Esophagus squamous epithelium (tissue), 5 donors: ENCODE measurements at places on chromosomes 12 and 14.
A peak's percentile ranks its signal among the peaks of the same experiment; 100 is the strongest.

- H3K27me3 ChIP-seq, result no peaks in the 10 kb centered on the region
- DNase-seq, result no peak
Observed at GRCh38 chr14:103630364-103631108, 1.5 kb downstream of the KLC1 start.

- H3K36me3 ChIP-seq, result no peaks in the 10 kb centered on the region
- H3K27me3 ChIP-seq, result no peaks in the 10 kb centered on the region
- H3K4me1 ChIP-seq, result peaks cover 14% of the 10 kb centered on the region
- DNase-seq, result no peak
- no peak overlapping the region for H3K27ac ChIP-seq
- H3K4me3 ChIP-seq, result no peak overlapping the region
Observed at GRCh38 chr12:31342286-31342685, 16.3 kb upstream of the SINHCAF start.

DNA sequence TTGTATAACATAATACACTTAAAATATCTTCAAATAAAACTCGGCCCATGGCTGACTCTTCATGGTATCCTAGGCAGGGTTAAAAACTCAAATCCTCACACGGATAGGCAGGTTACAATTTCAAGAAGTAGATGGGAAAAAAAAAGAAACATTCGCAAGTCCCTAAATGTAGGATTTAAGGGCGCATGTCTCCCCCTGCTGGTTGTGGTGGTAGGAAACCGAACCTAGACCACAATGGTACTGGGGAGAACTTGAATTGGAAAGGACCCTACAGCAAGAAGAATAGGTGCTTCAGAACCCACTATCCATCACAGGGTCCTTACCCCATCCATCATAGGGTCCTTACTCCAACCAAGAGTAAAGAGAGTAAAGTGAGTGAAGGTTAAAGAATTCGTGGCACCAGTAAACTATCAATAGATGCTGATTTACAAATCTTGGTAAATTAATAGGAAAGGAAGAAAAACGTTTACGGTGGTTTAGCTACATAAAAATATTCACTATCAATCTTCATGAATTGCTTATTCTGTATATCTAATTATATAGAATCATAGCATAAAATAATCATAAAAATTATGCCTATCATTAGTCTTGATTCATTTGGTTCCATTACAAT is 3.3 kb upstream of the CIPC start:
- peaks cover 15% of the 10 kb centered on the region for H3K4me1 ChIP-seq
- H3K4me3 ChIP-seq, result no peak overlapping the region
- no peaks in the 10 kb centered on the region for H3K27me3 ChIP-seq
- no peak for DNase-seq
- H3K36me3 ChIP-seq, result no peaks in the 10 kb centered on the region

- no peak overlapping the region for H3K27ac ChIP-seq
- H3K36me3 ChIP-seq, result no peaks in the 10 kb centered on the region
- H3K4me1 ChIP-seq, result no peaks in the 10 kb centered on the region
- H3K27me3 ChIP-seq, result no peaks in the 10 kb centered on the region
- no peak for DNase-seq
Observed at GRCh38 chr12:47024463-47024862, 55.0 kb upstream of the PCED1B start.

GRCh38 chr12:68222326-68222725 is 3.3 kb downstream of the IL26 start:
- no peaks in the 10 kb centered on the region for H3K27me3 ChIP-seq
- H3K27ac ChIP-seq, result no peak overlapping the region
- DNase-seq, result no peak

- H3K4me3 ChIP-seq, result no peak overlapping the region
- DNase-seq, result no peak
- H3K36me3 ChIP-seq, result no peaks in the 10 kb centered on the region
- no peaks in the 10 kb centered on the region for H3K4me1 ChIP-seq
- H3K27me3 ChIP-seq, result no peaks in the 10 kb centered on the region
- H3K27ac ChIP-seq, result no peak overlapping the region
Observed at GRCh38 chr14:78666336-78667056, 496.3 kb downstream of the NRXN3 start.

- no peaks in the 10 kb centered on the region for H3K36me3 ChIP-seq
- peaks cover 19% of the 10 kb centered on the region for H3K4me1 ChIP-seq
- no peak overlapping the region for H3K27ac ChIP-seq
- no peak for DNase-seq
- H3K4me3 ChIP-seq, result no peak overlapping the region
Observed at GRCh38 chr12:124298685-124299410, 4.0 kb downstream of the RFLNA start.

- H3K36me3 ChIP-seq, result no peaks in the 10 kb centered on the region
- H3K4me1 ChIP-seq, result no peaks in the 10 kb centered on the region
- no peak overlapping the region for H3K27ac ChIP-seq
- no peak overlapping the region for H3K4me3 ChIP-seq
Observed at GRCh38 chr12:82781309-82781997, 94.7 kb downstream of the TMTC2 start.

DNA sequence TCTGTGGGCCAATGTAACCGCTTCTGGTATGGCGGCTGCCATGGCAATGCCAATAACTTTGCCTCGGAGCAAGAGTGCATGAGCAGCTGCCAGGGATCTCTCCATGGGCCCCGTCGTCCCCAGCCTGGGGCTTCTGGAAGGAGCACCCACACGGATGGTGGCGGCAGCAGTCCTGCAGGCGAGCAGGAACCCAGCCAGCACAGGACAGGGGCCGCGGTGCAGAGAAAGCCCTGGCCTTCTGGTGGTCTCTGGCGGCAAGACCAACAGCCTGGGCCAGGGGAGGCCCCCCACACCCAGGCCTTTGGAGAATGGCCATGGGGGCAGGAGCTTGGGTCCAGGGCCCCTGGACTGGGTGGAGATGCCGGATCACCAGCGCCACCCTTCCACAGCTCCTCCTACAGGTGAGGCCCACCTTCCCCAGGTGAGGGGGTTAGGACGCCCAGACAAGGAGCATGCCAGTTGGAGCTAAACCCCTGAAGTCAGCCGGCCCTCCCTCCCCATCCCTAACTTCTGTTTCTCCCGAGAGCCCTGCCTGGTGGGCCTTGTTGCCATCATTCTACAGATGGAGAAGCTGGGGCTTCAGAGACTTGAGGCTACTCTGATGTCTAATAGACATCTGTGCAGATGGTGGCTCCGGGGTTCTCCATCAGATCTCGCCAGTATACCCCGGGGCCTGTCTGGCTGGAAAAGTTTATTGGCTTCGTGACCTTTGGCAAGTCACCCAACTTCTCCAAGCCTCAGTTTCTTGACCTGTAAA is 25.3 kb downstream of the PAPLN start:
- H3K4me3 ChIP-seq, result no peak overlapping the region
- DNase-seq, result no peak
- no peaks in the 10 kb centered on the region for H3K4me1 ChIP-seq
- no peaks in the 10 kb centered on the region for H3K36me3 ChIP-seq
- no peak overlapping the region for H3K27ac ChIP-seq

- no peaks in the 10 kb centered on the region for H3K4me1 ChIP-seq
- DNase-seq, result no peak
- H3K36me3 ChIP-seq, result no peaks in the 10 kb centered on the region
- no peak overlapping the region for H3K27ac ChIP-seq
- H3K27me3 ChIP-seq, result no peaks in the 10 kb centered on the region
- no peak overlapping the region for H3K4me3 ChIP-seq
Observed at GRCh38 chr12:18332173-18332572, 70.9 kb downstream of the PIK3C2G start.

DNA sequence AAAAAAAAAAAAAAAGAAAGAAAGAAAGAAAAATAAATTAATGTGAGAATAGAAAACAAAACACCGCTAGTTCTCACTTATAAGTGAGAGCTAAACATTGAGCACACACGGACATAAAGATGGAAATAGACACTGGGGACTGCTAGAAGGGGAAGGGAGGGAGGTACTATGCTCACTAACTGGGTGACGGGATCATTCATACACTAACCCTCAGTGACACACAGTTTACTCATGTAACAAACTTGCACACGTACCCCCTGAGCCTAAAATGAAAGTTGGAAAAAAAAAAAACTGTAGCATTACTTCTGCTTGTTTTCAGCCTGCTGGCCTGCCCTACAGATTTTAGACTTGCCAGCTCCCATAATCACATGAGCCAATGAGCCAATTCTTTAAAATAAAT is 10.5 kb upstream of the PRMT5 start:
- DNase-seq, result no peak
- no peak overlapping the region for H3K27ac ChIP-seq
- H3K4me1 ChIP-seq, result no peaks in the 10 kb centered on the region

DNA sequence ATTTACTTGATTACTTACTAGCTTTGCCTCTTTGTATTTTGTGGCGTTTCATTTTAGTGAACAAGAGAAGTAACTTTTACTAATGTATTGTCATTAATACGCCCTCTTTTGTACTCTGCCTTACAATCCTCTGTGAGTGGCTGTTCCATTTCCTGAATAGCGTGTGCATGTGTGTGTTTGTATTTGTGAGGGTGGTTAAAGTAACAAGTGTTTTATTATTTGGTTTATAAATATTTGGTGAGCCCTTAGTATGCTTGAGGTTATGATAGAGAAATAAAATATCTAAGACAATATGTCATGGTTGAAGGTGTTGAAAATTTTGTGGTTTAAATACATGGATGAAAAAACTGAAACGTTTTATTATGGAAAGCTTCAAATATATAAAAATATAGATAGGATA is 71.7 kb upstream of the REP15 start:
- H3K4me1 ChIP-seq, result peaks cover 52% of the 10 kb centered on the region
- no peak overlapping the region for H3K4me3 ChIP-seq
- H3K27me3 ChIP-seq, result no peaks in the 10 kb centered on the region
- H3K36me3 ChIP-seq, result no peaks in the 10 kb centered on the region
- no peak for DNase-seq
- H3K27ac ChIP-seq, result no peak overlapping the region

GRCh38 chr14:39368261-39368959 is 63.8 kb downstream of the FBXO33 start:
- no peak overlapping the region for H3K4me3 ChIP-seq
- H3K36me3 ChIP-seq, result peaks cover 45% of the 10 kb centered on the region
- no peak for DNase-seq
- H3K27me3 ChIP-seq, result no peaks in the 10 kb centered on the region
- no peaks in the 10 kb centered on the region for H3K4me1 ChIP-seq

- no peak overlapping the region for H3K4me3 ChIP-seq
- H3K27me3 ChIP-seq, result no peaks in the 10 kb centered on the region
- H3K36me3 ChIP-seq, result no peaks in the 10 kb centered on the region
- no peak overlapping the region for H3K27ac ChIP-seq
Observed at GRCh38 chr14:91255026-91255695, 10.7 kb upstream of the GPR68 start.

- H3K27ac ChIP-seq, result no peak overlapping the region
- H3K4me1 ChIP-seq, result peaks cover 4% of the 10 kb centered on the region
- no peaks in the 10 kb centered on the region for H3K27me3 ChIP-seq
- no peak for DNase-seq
- no peak overlapping the region for H3K4me3 ChIP-seq
Observed at GRCh38 chr14:99179946-99180345, 92.1 kb downstream of the BCL11B start.

DNA sequence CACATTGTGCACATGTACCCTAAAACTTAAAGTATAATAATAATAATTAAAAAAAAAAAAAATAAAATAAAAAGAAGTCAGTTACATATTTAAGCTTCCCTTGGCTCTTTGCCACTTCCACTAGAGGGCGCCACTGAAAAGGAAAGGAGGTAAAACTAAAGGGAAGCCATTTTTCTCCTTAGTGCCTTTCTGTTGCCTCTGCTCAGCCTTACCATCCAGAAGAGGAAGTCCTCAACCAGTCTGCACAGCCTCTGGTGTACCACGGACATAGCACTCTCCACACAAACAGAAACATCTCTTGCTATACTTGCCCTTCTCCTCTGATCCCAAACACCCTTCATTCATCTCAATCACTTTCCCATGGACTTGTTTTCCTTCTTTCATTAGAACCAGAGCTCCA is 169.0 kb upstream of the EEA1 start:
- H3K27ac ChIP-seq, result no peak overlapping the region
- no peaks in the 10 kb centered on the region for H3K36me3 ChIP-seq
- peak; percentile 13 for DNase-seq
- no peaks in the 10 kb centered on the region for H3K27me3 ChIP-seq
- H3K4me3 ChIP-seq, result no peak overlapping the region

DNA sequence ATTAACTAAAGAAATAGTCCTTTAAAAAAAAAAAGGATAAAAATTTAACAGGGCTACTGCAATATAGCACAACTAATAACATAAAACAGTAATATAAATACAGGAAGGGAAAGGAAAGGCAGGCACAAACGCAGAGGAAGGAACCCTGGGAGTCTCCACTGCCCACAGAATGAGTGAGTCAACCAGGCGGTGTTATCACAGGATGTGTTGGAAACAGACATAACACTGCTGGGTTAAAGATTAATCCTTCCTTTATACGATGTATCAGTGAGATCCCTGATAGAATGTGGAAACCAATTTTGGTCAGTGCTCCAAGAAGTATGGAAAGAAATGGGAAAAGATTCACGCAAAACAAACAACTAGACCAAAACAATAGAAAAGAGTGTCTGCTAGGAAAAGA is 47.9 kb downstream of the FGD6 start:
- no peak for DNase-seq
- no peaks in the 10 kb centered on the region for H3K4me1 ChIP-seq
- peak overlapping the region; percentile 23 for H3K27ac ChIP-seq
- no peak overlapping the region for H3K4me3 ChIP-seq

GRCh38 chr12:97535582-97535981 is 73.0 kb downstream of the RMST start:
- H3K27me3 ChIP-seq, result no peaks in the 10 kb centered on the region
- H3K4me3 ChIP-seq, result no peak overlapping the region
- no peaks in the 10 kb centered on the region for H3K4me1 ChIP-seq
- DNase-seq, result no peak
- H3K36me3 ChIP-seq, result no peaks in the 10 kb centered on the region

GRCh38 chr14:86935241-86935885 is 1057.6 kb downstream of the GALC start:
- no peak overlapping the region for H3K27ac ChIP-seq
- no peaks in the 10 kb centered on the region for H3K36me3 ChIP-seq

DNA sequence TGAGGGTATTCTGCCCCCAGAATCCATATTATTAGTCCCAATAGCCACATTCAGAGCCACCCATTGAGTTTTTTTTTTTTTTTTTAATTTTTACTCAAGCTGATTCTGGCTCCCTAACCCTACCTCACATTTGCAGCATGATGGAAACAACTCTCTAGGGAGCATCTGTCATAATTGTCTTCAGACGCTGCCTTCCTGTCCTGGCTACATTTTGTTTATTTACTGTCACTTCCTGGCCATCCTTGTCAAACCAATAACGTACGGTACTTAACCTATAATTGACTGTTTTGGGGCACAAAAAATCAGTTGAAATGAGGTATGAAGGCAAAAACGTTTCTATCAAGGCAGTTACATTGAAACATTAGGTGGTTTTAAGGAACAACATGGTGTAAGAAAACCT is 2.1 kb downstream of the GLIPR1 start:
- no peak for DNase-seq
- H3K36me3 ChIP-seq, result no peaks in the 10 kb centered on the region
- H3K4me3 ChIP-seq, result peak overlapping the region; percentile 69

GRCh38 chr12:119201789-119202543 is 23.2 kb downstream of the HSPB8 start:
- no peaks in the 10 kb centered on the region for H3K36me3 ChIP-seq
- H3K4me1 ChIP-seq, result no peaks in the 10 kb centered on the region
- H3K27ac ChIP-seq, result peak overlapping the region; percentile 77
- H3K4me3 ChIP-seq, result no peak overlapping the region
- no peak for DNase-seq
- no peaks in the 10 kb centered on the region for H3K27me3 ChIP-seq

- no peak overlapping the region for H3K27ac ChIP-seq
- peaks cover 4% of the 10 kb centered on the region for H3K27me3 ChIP-seq
- no peak overlapping the region for H3K4me3 ChIP-seq
- no peaks in the 10 kb centered on the region for H3K36me3 ChIP-seq
- DNase-seq, result no peak
Observed at GRCh38 chr14:99654235-99654985, 9.5 kb downstream of the HHIPL1 start.

GRCh38 chr12:109549613-109550270 is 23.6 kb downstream of the MMAB start:
- no peak for DNase-seq
- peaks cover 74% of the 10 kb centered on the region for H3K27me3 ChIP-seq
- no peak overlapping the region for H3K4me3 ChIP-seq
